Fibroblast of lung (primary cell): ENCODE measurements at places on chromosomes 1 and 21. TPM values are rescaled to one million over a fixed set of nuclear protein-coding genes. Genes with fewer than 3 reads are reported as not detected.

DNA sequence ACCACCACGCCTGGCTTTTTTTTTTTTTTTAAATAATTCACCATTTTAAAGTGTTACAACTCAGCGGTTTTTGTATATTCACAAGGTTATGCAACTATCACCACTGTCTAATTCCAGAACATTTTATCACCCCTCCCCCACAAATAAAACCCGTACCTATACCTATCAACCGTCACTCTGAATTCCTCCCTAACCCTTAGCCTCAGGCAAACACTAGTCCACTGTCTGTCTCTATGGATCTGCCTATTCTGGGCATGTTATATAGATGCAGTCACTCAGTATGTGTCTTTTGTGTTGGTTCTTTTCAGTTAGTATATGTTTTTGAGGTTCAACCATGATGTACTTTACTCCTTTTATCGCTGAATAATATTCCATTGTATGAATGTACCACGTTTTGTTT, 19.3 kb upstream of the GRHL3 start:
- no peak for DNase-seq

DNA sequence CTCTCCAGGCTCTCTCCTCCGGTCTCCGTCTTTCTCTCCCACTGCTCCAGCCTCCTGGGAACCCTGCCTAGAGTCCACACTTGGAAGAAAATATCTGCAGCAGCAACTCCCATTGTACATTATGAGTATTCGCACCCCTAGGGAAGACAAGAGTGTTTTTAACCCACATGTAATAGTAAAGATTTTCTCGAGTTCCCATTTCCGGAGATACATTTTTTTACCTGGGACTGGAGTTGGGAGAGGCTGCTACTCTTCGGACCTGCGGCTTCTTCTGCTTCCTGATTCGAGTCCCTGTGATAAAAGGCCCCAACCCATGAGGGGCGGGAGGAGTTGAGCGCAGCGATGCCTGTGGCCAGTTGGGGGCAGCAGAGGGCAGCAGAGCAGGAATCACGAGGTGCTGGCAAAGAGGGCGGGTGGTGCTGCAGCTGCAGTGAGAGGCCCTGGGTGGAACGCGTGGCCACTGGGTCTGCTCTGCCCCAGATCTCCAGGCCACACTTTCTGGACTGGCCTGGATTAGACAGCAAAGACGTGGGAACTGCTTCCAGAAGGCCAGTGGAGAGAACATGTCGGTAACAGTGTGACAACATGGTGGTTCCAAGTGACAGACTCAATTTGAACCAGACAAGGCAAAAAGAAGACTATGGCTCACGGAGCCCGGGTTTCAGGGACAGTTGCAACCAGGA, 221.0 kb upstream of the CSF3R start:
- DNase-seq: peak; percentile 55

DNA sequence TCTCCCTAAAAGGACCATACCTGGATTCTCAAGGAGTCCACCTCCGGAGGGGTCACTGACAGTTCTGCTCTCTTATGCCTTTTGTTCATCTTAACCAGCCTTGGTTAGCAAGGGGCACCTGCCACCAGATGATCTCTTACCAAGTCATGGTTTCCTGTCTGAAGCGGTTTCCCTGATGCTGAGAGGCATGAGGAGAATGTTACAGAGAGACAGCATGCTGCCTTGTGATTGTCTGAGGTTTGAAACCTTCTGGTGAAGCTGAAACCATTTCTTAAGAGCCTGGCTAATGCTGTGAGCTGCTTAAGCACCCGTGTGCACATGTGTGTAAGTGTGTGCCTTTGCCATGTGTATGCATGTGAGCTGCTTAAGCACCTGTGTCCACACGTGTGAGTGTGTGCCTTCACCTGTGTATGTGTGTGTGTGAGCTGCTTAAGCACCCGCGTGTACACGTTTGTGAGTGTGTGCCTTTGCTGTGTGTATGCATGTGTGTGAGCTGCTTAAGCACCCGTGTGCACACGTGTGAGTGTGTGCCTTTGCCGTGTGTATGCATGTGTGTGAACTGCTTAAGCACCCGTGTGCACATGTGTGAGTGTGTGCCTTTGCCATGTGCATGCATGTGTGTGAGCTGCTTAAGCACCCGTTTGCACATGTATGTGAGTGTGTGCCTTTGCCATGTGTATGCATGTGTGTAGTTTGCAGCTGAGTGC, 136.4 kb upstream of the COL6A1 start:
- DNase-seq: no peak

DNA sequence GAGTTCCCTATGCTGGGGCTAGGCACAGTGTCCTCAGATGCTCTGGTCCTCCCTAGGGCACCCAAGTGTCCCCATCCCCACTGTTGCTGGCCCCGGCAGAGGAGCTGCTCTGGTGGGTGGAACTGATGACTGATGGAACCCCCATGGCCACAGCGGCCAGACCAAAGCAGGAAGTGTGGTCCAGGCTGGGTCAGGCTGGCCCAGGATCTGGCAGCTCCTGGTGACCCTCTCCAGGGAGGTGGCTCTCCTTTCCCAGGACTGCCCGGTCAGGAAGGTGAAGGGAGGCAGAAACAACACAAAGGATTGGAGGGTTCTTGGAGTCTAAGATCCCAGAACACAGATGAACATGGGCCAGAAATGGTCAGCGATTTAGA, 1.1 kb downstream of the NKAIN1 start:
- DNase-seq: no peak

GRCh38 chr1:110339407-110340206, 430 bp downstream of the RBM15 start:
- DNase-seq: peak; percentile 50

DNA sequence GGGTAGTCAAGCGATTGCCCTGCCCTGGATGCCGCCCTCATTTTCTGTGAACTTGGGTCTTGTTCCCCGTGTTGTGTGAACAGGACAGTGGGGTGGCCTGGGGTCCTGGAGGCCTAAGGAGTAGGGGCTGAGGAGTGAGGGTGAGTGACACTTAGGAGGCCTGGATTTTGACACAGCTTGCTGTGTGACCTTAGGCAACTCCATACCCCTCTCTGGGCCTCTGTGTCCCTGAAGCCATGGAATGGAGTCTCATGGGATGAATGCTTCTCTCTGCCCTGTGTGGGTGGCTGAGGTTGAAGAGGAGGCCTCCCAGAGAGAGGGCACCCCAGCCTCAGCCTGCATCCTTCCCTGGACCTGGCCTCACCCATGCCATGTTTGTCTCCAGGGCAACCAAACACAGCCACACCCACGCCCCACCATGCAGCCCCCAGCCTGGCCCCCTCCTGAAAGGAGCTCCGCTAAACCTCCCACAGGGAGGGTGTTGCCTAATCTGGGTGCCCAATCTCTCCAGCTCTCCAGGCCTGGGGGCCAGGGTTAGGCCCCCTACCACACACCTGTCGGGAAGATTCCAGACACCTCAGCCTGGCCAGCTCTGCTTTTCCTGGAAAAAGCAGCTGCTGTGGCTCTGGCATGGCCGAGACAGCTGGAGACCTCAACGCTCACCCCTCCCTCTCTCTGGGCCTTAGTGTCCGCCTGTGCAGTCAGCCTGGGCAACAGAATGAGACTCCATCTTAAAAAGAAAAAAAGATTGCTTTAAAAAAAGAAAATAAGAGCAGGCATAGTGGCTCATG, 9.9 kb downstream of the MYOM3 start:
- no peak for DNase-seq

GRCh38 chr1:224783006-224783651, 146.3 kb upstream of the DNAH14 start:
- DNase-seq: no peak

GRCh38 chr1:155073377-155074242, 5.0 kb upstream of the EFNA3 start:
- DNase-seq: no peak

DNA sequence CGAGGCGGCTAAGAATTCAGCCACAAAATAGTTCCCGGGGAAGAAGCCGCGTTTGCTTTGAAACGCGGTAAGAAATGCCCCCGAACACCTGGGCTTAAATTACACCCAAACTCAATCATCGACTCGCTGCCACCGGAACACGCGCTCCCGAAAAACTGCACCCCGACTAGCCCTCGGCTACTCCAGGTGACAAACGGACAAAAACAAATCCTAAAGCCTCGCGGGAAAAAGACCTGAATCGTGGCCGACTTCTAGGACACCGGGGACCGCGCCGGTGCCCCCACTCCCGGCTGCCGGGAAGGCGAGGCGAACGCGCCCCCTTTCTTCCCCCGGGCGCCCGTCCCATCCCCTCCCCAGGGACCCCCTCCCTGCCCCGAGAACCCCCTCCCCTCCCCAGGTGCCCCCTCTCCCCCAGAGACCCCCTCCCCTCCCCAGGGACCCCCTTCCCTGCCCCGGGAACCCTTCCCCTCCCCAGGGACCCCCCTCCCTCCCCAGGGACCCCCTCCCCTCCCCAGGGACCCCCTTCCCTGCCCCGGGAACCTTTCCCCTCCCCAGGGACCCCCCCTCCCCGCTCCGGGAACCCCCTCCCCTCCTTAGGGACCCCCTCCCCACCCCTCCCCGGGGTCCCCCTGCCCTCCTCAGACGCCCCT, 628 bp downstream of the C1orf159 start:
- DNase-seq: no peak

The KDF1 gene
- total RNA-seq: not detected in 2 replicates

The ATP1A4 gene
- total RNA-seq: 0.26 TPM in 1 of 2 replicates, not detected in the other

The RAP1GAP gene
- under 0.01 and 0.26 TPM in 2 replicates for total RNA-seq

The TNFRSF8 gene
- 0.26 TPM in 1 of 2 replicates, not detected in the other for total RNA-seq

The CD247 gene
- total RNA-seq: not detected in 2 replicates
